ENCODE measurements at places on chromosomes 5 and 9. TPM values are rescaled to one million over a fixed set of nuclear protein-coding genes. Genes with fewer than 3 reads are reported as not detected.

DNA sequence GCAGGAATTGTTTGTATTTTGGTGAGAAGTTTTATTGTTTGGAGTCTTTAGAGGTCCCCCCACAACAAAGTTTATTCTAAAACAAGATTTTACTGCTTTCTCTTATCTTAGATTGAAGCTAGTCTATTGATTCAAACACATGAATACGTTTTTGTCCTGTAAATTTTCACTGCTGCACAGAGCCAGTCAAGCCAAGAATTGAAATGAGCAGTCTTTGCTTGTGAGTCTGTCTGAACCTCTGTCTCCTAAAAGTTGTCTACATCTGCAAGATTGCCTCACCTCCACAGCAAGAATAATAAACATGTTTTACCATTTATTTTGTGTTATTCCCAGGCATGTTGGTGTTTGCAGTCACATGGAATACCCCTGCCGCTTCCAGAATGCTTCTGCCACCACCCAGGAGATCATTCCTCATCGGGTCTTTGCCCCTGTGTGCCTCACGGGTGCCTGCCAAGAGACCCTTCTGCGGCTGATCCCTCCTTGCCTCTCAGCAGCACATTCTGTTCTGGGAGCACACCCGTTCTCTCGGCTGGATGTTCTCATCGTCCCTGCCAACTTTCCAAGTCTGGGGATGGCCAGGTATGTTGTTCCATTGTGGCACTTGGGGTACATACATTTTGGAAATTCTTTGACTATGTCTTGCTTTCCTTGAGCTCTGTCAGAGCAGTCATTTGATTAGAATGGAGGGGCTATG lies 74.1 kb downstream of the AOPEP start:
- DNase-seq = peak; percentile 72

GRCh38 chr9:110986529-110986928 lies 51.7 kb downstream of the LPAR1 start:
- no peak for DNase-seq

DNA sequence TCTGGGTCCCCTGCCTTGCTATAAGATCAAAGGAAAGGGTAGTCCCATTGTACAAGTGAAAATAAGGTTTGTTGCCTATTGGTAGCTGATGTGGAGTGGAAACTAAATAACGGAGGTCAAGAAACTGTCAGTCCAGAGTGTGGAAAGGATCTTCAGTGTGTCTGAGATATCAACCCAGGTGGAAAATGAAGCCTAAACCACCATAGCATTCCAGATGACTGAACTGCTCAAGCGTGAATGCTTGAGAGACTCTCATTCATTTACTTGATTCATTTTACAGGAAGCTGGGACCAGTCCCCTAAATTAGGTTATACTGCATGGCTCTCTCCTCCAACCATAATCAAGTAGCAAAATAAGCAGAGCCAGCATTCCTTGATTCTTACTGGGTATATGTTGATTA lies 116.0 kb upstream of the SLC28A3 start:
- DNase-seq = no peak

GRCh38 chr5:59238126-59238902 lies 655.2 kb downstream of the PDE4D start:
- no peak for DNase-seq

- DNase-seq = no peak
Observed at GRCh38 chr9:122474561-122474960, 3.2 kb downstream of the OR1J1 start.

- no peak for DNase-seq
Observed at GRCh38 chr5:173296737-173297676, 31.2 kb downstream of the STC2 start.

GRCh38 chr9:68762570-68762969 lies 57.5 kb downstream of the PIP5K1B start:
- no peak for DNase-seq

GRCh38 chr5:33460210-33460609 lies 19.4 kb downstream of the TARS1 start:
- no peak for DNase-seq

GRCh38 chr9:27590651-27591050 lies 17.4 kb upstream of the C9orf72 start:
- peak; percentile 70 for DNase-seq

- peak; percentile 27 for DNase-seq
Observed at GRCh38 chr9:84139296-84140070, 158.9 kb downstream of the RMI1 start.

DNA sequence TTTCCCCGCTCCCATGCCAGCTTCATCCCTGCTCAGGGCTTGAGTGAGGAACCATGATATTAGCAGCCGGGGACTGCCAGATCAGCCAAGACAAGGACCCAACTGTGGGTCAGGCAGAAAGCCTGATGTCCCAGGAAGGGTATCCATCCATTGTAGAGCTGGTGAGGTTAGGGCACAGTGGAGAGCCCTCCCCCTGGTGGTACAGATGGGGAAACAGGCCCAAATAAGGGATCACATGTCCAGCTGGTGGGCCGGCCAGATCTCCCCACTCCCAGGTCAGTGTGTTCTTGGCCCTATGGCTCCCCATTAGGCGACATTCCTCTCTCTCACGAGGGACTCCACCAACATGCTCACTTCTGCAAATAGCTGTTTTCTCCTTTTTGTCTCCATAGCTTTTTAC lies 9.0 kb downstream of the CDX1 start:
- peak; percentile 57 for DNase-seq

GRCh38 chr5:137939331-137939730 lies 50.1 kb downstream of the PKD2L2 start:
- no peak for DNase-seq

GRCh38 chr9:100014846-100015245 lies 84.0 kb downstream of the ERP44 start:
- DNase-seq = no peak

- peak; percentile 58 for DNase-seq
Observed at GRCh38 chr5:9715891-9716335, 85.8 kb upstream of the TAS2R1 start.

GRCh38 chr5:158701007-158701391 lies 398.7 kb downstream of the EBF1 start:
- no peak for DNase-seq

The GRIA1 gene
- 22.5 TPM for total RNA-seq

The MARCOL gene
- total RNA-seq = not detected

The SPATA31E1 gene
- not detected for total RNA-seq

The TAF11L11 gene
- not detected for total RNA-seq

The AQP7 gene
- total RNA-seq = not detected

The MARVELD2 gene
- 2.3 TPM for total RNA-seq

The PKD2L2 gene
- total RNA-seq = not detected

The OLFM1 gene
- 0.64 TPM for total RNA-seq

The RPL37 gene
- 971 TPM for total RNA-seq

The MPDZ gene
- total RNA-seq = 46.4 TPM

The STRBP gene
- total RNA-seq = 4.3 TPM

The PCDHB12 gene
- total RNA-seq = under 0.01 TPM

Measured in fibroblast of villous mesenchyme (primary cell).